Activated CD4-positive, alpha-beta T cell treated with anti-CD3 and anti-CD28 coated beads, Interleukin-2, amount 50 U/mL, for 1 hour (primary cell): ENCODE measurements at places on chromosomes 1 and 21.

- no peak for DNase-seq
Measured at GRCh38 chr1:910881-911721, 12.6 kb upstream of the SAMD11 start.

GRCh38 chr1:220235462-220235861, 36.8 kb downstream of the RAB3GAP2 start:
- DNase-seq = no peak

- peak; percentile 18 for DNase-seq
Measured at GRCh38 chr1:221778535-221779142, 36.8 kb upstream of the DUSP10 start.

GRCh38 chr1:227921461-227922185, 26.1 kb downstream of the WNT9A start:
- no peak for DNase-seq

GRCh38 chr21:44831227-44831860, 13.5 kb upstream of the SUMO3 start:
- DNase-seq = no peak

DNA sequence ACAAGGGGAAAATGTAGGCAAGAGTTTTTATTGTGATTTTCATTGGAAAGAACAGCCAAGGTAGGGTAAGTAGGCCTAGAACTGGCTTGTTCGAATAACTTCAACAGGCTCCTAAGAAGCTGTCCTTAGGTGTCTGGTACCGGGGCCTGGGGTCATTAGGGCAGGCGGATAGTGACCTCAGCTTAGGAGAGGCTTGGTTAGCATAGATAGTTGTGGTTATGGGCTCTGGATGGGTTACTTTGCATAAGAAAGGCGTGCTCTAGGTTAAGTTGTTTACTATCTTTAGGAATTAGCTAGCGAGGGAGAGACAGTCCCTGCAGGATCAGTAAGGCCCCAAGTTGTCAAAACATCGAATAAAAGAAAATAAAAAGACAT, 20.7 kb upstream of the HPCAL4 start:
- DNase-seq = no peak

GRCh38 chr1:209805875-209806760, at the start of gene IRF6:
TSS of gene IRF6 (minus strand) at chr1:209806142. CDS start at chr1:209801413, 4,729 bp downstream.
- peak; percentile 65 for DNase-seq

DNA sequence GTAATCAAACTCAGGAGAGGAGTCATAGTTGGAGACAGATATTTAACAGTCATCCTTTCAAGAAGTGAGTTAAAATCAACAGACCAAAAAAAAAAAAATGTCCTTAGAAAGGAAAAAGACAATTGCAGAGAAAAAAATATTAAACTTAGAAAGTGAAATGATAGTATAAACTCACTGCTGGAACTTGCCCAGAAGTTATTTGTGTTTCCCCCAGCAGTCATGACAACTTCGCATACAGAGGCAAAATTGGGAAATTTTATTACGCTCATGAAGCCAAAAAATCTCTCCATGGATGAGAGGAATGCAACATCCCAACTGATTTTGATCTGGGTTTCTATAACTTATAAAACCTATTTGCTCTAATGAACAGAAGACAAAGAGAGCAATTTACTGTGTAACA, 198.2 kb downstream of the LRRC7 start:
- DNase-seq = no peak

GRCh38 chr1:93000751-93001175, 39.5 kb upstream of the DIPK1A start:
- no peak for DNase-seq

DNA sequence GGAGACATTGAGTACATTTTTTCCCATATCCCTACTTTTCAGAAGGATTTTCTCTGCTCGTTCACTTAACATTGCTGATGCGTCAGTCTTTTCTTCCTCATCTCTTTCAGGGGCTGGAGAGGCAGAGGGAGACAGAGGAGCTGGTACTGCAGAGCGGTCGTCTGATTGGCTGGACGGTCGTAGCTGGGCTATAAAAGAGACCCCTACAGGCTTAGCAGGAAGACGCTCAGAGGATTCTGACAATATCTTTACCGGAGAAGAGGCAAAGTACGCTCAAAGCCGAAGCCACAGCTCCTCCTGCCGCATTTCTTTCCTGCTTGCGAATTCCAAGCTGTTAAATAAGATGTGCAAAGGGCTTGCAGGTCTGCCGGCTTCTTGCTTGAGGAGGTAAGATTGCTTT, at the start of gene RGS4:
RGS4 (plus strand) TSS at position 220 of the 400 bp plus-strand sequence; CDS start at position 344, 124 bp downstream.
- DNase-seq = no peak

- DNase-seq = no peak
Measured at GRCh38 chr1:7497107-7497637, 273.9 kb upstream of the VAMP3 start.
